ENCODE measurements at places on chromosomes 4 and X.

GRCh38 chr4:26529479-26529878 is 39.2 kb upstream of the CCKAR start:
- DNase-seq: no peak

- DNase-seq: no peak
Measured at GRCh38 chrX:127606590-127606989, 445.6 kb downstream of the ACTRT1 start.

- no peak for DNase-seq
Measured at GRCh38 chr4:24164054-24164693, 274.3 kb upstream of the PPARGC1A start.

DNA sequence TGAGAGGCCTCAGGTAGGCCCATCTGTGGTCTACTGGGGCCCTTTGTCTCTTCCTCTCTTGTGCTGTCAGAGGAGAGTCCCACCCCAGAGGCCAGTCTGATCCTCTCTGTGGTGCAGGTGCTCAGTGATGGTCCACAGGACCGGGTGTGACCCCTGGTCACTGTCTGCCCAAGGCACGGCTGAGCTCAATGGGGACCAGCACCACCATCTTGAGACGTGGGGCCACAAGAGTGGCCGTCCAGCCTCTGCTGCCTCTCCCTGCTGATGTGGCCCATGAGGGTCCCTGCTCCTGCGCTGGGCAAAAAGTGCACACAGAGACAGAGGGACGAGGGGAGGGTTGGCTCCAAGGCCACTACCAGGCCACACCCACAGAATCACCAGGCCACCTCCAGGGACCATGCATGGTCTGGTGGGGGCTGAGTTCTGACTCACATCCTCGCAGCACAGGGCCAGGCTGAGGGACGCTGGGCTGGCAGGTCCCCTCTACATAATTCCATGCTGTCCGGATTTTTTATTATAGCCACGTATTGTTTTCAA is 88.3 kb downstream of the FAM53A start:
- no peak for DNase-seq

GRCh38 chr4:140374130-140374477 is 658 bp downstream of the SCOC start:
- DNase-seq: no peak

GRCh38 chr4:56914336-56914735 is 6.6 kb downstream of the REST start:
- no peak for DNase-seq
